ENCODE measurements at places on chromosomes 11 and 22.

DNA sequence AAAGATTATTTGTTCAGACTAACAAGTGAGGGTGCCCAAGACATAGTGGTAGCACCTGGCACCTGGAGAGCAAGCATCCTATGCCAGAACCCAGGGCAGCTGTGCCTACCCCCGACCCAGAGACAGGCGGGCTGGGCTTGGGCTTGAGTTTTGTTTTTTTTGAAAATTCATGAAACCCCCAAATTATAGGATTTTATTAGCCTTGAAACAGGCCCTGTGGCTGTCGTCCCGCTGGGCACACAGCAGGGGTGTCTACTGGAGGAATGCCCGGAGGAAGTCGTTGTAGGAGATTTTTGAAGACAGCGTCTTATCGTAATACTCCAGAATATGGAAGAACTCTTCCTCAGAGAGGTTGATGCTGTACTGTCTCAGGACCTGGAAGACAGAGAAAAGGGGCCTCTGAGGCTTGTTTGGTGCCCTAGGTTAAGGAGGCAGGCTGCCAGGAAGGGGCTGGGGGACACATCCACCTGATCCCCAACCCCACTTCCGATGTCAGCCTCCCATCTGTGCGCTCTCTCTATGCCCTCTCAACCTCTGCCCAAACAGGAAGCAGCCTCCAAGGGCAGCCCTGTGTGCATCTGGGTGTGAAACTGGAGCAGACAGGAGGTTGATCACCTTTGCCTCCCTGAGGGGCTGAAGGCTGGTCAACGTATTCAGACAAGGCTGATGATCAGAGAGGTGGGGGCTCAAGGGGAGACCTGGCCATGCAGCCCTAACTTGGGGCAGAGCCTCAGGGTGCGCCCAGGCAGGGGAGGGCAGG is 117.0 kb downstream of the MPPED1 start:
- DNase-seq: no peak

GRCh38 chr11:120096369-120097191 is 41.3 kb downstream of the TRIM29 start:
- DNase-seq: no peak

- DNase-seq: no peak
Observed at GRCh38 chr22:35642305-35642741, 5.9 kb upstream of the APOL6 start.

GRCh38 chr22:49111085-49111484 is 716.6 kb downstream of the BRD1 start:
- no peak for DNase-seq

Measured in NCI-H1092 (cell line).